Breast epithelium (tissue), 4 donors: ENCODE measurements at places on chromosomes 7 and 10. TPM values are rescaled to one million over a fixed set of nuclear protein-coding genes. Genes with fewer than 3 reads are reported as not detected.

Gene SPDYE8
- not detected for total RNA-seq

Gene CCDC201
- total RNA-seq: not detected

Gene LEP
- 48.2 TPM for total RNA-seq

Gene SGMS1
- 80.1 TPM for total RNA-seq

Gene SFRP4
- total RNA-seq: 27.2 TPM

Gene AHR
- total RNA-seq: 349 TPM

Gene TRIM4
- total RNA-seq: 65.9 TPM

Gene FKBP6
- not detected for total RNA-seq

Gene TMEM213
- total RNA-seq: not detected

GRCh38 chr7:95430864-95431263 is 4.0 kb downstream of the PON2 start:
- DNase-seq: no peak

GRCh38 chr7:823649-824048 is 8.6 kb upstream of the SUN1 start:
- DNase-seq: no peak

GRCh38 chr7:83648464-83649241 is at the start of gene SEMA3E:
TSS of gene SEMA3E (minus strand) at chr7:83649139.
- no peak for DNase-seq

GRCh38 chr10:30155401-30155800 is 96.0 kb upstream of the JCAD start:
- peak; percentile 18 for DNase-seq

DNA sequence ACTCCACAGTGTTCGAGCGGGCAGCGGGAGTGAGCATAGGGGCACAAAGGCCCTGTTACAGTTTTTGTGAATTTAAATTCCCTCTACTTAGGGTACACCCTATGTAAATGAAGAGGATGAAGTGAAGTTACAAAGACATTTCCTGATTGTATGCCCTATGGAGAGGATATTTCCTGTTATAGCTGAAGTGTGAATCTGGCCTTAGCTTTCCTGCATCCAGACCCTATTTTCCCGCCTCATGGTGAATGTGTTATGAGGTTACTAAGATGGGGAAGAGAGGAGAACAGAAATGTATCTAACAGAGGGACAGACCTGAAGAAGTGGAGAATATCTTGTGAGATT is 37.8 kb upstream of the COMMD3 start:
- DNase-seq: no peak
